ENCODE measurements at places on chromosomes 16 and 17.

GRCh38 chr17:80397034-80397387 is 18.0 kb upstream of the ENDOV start:
- DNase-seq: no peak

GRCh38 chr16:48366165-48367093 is 18.8 kb downstream of the SIAH1 start:
- no peak for DNase-seq

DNA sequence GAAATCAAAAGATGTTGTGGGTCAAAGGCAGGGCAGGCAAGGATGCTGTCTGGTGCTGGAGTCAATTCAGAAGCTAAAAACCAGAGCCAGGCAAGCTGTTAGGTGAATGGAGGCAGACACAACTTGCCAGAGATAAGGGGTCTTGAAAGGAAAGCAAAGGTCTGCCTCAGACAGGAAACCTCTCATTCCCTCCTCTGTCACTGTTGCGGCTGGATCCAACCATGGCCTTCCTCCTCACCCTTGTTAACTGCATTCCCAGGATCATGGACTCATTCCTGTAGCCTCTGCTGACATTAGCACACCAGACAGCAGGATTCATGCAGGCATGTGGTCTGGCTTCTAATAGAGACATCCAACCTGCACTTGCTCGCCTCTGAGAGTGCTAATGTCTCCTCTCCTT is 186.7 kb upstream of the HS3ST3A1 start:
- DNase-seq: no peak

DNA sequence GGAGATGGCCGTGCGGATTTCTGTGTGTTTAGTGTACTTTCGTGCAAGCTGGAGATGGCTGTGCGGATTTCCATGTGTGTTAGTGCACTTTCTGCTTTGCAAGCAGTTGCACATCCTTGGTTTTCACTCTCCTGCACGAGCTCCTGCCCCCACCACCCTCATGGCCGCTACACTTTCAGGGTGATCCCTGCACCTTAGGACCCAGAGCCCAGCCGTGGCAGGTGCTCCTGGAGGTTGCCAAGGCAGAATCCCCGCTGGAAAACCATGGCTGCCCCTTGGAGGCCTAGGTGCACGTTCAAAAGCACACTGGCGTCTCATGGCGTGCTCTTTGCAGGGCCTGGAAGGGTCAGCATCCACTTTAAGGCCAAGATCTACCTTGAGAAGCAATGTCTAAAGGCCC is 311.0 kb upstream of the TNRC6C start:
- DNase-seq: no peak

DNA sequence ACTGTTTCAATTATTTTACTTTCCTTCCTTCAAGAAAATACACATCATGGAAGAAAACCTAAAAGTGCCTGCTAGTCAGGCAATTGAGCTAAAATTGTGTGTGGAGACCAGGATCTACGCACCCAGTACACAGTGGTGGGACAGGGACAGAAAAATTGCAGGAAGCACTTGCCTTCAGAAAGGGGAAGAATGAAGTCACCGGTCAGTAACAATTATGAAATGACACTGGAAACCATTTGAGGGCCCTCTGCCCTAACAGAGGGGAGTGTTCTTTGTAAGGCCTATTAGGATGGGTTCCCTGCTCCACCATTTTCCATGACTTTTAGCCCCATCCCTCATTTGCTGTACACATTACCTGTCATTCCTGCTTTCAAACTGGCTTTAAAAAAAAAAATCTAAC is 4.5 kb upstream of the PHAF1 start:
- DNase-seq: no peak

DNA sequence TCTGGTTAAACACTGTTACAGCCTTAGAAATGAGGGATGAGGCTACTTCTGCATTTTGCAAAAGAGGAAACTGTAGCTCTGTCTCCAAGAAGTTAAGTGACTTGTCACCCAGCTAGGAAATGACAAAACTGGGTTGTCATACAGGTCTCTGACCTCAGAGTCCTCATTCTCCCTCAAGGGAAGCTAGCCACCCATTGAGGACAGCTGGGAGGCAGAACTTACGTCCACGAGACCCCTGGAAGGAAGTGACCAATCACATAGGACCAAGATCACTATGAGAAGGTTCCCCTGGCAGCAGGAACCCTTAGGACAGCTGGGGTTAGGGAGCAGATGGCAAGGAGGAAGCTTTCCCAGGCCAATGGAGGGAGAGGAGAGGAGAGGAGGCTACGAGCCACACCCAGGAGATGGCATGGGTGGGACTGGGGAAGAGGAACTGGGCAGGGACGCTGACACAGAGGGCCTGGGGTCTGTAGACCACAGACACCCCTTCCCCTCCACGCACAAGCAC is 11.2 kb downstream of the METTL22 start:
- no peak for DNase-seq

DNA sequence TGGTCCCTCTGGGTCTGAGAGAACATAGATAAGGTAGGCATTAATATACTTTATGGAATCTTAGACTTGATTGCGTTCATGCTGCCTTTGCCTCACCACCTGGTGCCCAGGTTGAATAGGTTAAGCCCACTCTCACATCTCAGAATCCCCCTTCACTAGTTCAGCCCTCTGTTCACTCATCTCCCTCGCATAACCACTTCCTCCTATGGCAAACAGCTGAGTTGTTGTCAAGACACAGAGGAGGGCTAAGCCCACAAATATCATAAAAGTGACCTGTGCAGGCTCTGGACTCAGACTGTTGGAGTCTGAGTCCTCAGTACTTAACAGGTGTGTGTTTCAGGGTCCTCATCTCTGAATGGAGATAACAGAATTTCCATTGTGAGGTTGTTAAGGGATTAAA is 55.7 kb downstream of the GOSR1 start:
- no peak for DNase-seq

DNA sequence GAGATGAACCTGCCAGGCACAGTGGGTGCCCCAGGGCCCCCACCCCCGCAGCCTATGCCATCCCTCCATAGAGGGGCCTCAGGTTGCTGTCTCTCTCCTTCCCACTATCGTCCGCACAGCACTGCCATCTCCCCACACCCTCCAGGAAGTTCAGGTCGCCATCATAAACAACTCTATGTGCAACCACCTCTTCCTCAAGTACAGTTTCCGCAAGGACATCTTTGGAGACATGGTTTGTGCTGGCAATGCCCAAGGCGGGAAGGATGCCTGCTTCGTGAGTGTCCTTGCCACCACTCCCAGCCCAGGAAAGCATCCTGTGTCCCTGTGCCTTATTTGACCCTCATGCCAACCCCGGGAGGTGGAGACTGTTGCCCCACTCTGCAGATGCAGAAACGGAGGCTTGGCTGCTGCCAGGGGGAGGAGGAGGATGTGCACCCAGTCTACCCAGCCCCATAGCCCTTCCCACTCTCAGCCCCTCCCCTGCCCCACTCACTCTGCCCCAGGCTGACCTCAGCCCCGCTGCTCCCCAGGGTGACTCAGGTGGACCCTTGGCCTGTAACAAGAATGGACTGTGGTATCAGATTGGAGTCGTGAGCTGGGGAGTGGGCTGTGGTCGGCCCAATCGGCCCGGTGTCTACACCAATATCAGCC is 3.9 kb downstream of the PRSS21 start:
- DNase-seq: no peak
